ENCODE measurements at places on chromosomes 16 and 17. TPM values are rescaled to one million over a fixed set of nuclear protein-coding genes. Genes with fewer than 3 reads are reported as not detected.

- no peak overlapping the region for H3K4me3 ChIP-seq
- no peak overlapping the region for H3K27ac ChIP-seq
- no peaks in the 10 kb centered on the region for H3K36me3 ChIP-seq
- DNase-seq: peak; percentile 44
- peaks cover 6% of the 10 kb centered on the region for H3K4me1 ChIP-seq
- H3K27me3 ChIP-seq: peaks cover 53% of the 10 kb centered on the region
Measured at GRCh38 chr16:65213866-65214595, 92.2 kb upstream of the CDH11 start.

DNA sequence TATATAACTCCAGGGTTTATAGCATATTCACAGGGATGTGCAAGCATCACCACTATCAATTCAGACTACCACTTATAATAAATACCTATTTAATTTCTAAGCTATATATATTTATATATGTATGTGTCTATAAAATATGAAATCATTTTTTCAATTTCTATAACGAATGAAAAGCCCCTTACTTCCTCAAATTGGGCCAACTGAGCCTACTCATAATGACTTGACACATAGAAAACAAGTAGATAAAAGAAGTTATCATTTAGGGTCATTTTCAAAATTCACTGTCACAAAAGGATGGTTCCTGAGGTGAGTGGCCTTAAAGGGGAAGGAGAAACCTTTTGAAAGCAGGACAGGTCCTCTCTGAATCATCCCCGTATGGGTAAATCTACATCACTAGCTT lies 114.1 kb downstream of the ADCY9 start:
- H3K36me3 ChIP-seq: no peaks in the 10 kb centered on the region
- no peak overlapping the region for H3K4me3 ChIP-seq
- H3K4me1 ChIP-seq: peaks cover 5% of the 10 kb centered on the region

- DNase-seq: peak; percentile 80
- peaks cover 16% of the 10 kb centered on the region for H3K4me1 ChIP-seq
- H3K27ac ChIP-seq: no peak overlapping the region
Measured at GRCh38 chr16:88527186-88527936, 42.8 kb upstream of the ZC3H18 start.

The ATP2A1 gene
- polyA plus RNA-seq: 2.6 TPM

DNA sequence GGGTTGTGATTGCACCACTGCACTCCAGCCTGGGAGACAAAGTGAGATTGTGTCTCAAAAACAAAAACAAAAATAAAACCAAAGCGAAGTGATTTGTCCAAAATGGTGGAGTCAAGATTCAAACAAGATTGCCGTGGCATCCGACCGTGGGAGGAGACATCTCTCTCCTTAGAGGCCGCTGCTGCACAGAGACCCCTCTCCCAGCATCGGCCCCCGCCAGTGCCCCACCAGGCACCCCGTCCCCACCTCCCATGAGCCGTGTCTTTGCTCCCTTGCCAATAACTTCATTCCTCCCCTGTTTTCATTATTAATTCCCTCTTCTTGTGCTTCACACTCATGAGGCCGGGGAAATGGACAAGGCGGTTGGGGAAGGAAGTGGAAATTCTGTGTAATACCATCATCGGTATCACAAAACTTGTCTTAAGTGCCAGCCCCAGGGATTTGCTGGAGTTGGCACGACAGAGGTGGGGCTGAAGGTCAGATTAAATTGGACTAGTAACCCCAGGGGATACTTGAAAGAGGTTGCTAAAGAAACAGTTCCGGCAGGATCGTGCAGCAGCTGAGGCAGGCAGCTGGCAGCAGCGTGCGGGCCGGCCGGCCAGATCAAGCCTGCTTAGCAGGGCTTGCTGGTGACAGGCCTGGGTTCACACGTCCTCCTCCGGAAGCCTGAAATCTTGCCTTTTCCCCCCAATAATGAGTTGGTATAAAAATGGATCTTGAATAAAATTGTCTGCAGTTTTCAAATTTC lies 66.8 kb downstream of the RTN4RL1 start:
- H3K4me3 ChIP-seq: no peak overlapping the region
- peak overlapping the region; percentile 43 for H3K27ac ChIP-seq

GRCh38 chr16:27441276-27441675 lies 39.3 kb downstream of the IL21R start:
- H3K36me3 ChIP-seq: no peaks in the 10 kb centered on the region
- H3K4me1 ChIP-seq: no peaks in the 10 kb centered on the region
- no peak for DNase-seq
- H3K4me3 ChIP-seq: no peak overlapping the region
- H3K27ac ChIP-seq: no peak overlapping the region

The PRPSAP2 gene
- 66.5 TPM for polyA plus RNA-seq

DNA sequence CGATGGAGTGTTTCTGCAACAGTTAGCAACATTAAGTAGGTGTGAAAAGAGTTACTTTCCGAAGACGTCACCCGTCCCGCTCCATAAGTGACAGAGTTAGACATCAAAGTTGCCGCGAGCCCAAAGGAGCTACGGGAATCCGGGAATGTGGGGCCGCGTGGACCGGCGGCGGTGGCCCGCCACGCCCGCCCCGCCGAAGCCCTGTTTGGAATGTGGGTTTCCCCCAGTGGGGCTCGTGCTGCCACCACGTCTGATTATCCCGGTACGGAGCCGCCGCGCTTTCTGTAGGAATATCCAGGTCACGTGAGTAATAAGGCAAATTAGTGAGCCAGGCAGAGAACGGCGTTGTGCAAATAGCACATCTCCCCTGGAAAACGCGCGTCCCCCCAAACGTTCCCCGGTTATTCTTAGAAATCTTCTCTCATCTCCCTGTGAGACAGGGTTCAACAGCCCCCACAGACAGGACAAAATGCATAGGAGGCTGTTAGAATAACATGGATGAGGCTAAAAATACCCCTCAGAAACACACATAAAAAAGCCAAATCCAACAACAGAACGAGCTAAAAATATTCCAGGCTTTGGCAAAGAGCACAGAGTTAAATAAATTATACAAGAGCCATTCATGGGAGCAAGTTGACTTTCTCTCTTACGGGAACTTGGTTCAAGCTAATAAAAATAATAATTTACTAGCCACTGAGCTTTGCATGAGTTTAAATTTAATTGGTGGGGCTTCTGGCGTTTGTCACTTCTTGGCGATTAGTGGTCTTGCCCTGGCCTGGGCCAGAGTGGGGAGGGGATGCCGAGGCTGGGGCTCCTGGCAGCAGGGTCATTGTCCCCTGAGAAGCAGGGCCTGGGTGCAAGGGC lies 8.6 kb downstream of the BAHCC1 start:
- H3K36me3 ChIP-seq: no peaks in the 10 kb centered on the region
- no peaks in the 10 kb centered on the region for H3K27me3 ChIP-seq
- DNase-seq: no peak
- H3K4me3 ChIP-seq: no peak overlapping the region

The USP43 gene
- polyA plus RNA-seq: 1.7 TPM

GRCh38 chr16:84302111-84302954 lies 7.7 kb downstream of the WFDC1 start:
- no peak for DNase-seq
- no peak overlapping the region for H3K27ac ChIP-seq
- H3K27me3 ChIP-seq: peaks cover 15% of the 10 kb centered on the region
- no peak overlapping the region for H3K4me3 ChIP-seq

DNA sequence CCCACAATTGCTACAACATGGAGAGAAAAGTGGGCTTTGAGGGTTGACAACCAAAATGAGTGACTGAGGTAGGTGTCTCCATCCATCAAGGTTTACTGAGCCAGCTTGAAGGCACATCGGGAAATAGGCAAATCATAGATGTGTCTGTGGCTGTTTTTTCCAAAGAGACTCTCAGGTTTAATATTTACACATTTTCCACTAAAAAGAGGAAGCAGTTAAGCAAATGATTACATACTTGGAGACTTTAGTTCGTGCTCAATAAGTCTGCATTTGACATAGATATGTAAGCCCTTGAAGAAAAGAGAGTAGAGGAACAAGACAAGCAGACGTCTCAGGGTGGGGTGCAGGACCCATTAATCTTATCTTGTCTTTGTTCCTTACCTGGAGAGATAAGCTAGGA lies 148.9 kb upstream of the COX10 start:
- no peak overlapping the region for H3K4me3 ChIP-seq
- no peak overlapping the region for H3K27ac ChIP-seq
- no peaks in the 10 kb centered on the region for H3K4me1 ChIP-seq

DNA sequence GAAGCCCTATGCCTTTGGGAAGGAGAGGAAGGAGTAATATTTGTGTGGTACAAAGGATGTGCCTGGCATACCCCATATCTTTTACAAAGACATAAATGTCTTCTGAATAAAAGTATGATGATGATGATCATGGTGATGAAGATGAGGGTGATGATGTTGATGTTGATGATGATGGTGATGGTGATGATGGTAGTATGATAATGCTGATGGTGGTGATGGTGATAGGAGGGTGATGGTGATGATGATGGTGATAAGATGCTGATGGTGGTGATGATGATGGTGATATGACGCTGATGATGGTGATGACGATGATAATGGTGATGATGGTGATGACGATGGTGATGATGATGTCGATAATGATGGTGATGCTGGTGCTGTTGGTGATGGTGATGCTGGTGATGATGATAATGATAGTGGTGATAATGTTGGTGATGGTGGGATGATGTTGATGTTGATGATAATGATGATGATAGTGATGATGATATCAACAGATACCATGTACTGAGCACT lies 684.2 kb downstream of the WWOX start:
- H3K27ac ChIP-seq: no peak overlapping the region
- no peaks in the 10 kb centered on the region for H3K27me3 ChIP-seq
- H3K4me3 ChIP-seq: no peak overlapping the region

DNA sequence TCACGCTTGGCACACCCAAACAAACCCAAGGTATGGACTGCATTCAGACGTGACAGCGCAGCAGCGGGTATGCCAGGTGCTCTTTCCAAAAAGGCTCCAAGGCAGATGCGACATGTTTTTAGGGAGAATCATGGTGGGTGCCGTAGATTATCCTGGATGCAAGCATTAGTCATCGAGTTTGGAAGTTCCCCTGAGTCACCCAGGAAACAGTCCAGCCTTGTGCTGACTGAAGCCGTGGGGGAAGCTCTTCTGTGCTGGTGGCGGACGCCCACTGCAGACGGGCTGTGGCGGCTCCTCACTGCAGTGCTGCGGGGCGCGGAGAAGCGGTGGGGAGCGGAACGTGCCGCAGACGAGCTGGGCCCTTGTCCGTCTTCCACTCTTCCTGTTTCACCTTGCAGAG lies 13.9 kb downstream of the JPT2 start:
- no peak overlapping the region for H3K4me3 ChIP-seq
- no peaks in the 10 kb centered on the region for H3K4me1 ChIP-seq
- peak overlapping the region; percentile 13 for H3K27ac ChIP-seq
- no peaks in the 10 kb centered on the region for H3K27me3 ChIP-seq

DNA sequence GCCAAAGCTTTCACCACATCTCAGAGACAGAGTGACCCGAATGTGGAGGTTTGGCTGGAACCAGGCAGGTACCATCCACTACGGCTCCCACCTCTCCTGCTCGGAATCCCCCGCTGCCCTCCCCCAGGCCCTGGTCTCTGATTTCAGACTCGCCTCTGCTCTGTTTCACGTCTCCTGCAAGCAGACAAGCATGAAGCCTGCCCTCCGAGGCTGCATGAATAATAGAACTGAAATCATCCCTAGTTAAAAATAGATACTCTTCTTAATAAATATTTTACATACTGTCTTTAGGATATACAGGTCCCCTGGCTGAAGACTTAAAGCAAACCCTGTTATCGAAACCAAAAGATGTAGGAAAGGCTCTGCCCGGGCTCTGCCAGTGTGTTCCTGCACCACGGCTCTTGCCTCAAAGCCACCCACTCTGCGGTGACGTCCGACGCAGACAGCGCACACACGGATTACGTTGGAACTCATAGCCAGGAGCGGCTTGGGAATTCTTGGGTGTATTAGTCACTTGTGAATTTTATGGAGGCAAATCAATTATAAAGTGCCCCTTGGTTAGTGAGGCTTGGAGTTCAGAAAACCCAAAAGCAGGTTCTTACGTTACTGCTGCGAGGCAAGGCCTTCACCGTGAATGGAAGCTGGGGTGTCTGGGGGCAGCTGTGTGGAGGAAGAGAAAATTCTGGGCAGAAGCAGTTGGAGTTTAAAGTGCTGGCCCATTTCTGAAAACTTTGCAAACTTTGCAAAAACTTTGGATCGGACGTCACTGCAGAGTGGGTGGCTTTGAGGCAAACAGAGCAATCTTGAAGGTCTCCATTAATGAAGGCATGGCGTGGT lies 25.6 kb upstream of the NPTX1 start:
- H3K4me1 ChIP-seq: no peaks in the 10 kb centered on the region
- no peaks in the 10 kb centered on the region for H3K36me3 ChIP-seq
- DNase-seq: peak; percentile 50
- H3K27me3 ChIP-seq: peaks cover 47% of the 10 kb centered on the region

DNA sequence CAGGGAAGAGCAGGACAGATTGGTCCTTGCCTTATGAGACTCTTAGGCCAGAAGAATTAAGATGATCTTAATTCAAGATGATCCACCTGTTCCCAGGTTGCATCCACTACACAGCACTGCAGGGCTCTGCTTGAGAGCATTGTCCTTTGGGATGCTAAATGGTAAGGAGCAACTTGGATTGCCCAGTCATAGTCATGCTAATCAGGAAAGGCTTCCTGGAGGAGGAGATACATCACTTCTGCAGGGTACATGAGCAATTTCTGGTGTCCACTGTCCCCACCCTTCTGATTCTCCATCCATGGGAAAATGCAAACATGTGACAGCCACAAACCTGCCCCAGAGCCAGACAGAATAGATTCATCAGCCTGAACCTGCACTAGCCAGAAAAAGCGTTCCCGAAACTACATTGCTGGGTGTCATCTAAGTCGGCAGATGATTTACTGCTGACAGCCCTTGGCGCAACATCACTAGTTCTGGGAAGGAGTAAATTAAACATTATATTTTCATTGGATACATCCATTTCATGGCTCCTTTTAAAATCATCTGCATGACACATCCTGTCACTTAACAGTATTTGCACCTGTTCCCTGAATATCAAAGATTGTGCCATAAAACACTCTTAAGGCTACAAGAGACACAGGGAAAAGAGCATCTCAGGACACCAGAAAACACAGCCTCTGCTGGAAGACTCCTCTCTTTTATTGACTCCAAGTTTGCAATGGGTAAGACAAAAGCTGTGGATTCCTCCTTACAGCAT lies 282.2 kb downstream of the MAF start:
- H3K36me3 ChIP-seq: no peaks in the 10 kb centered on the region
- peaks cover 3% of the 10 kb centered on the region for H3K4me1 ChIP-seq
- DNase-seq: no peak
- H3K27me3 ChIP-seq: peaks cover 7% of the 10 kb centered on the region

- peaks cover 40% of the 10 kb centered on the region for H3K4me1 ChIP-seq
- H3K4me3 ChIP-seq: no peak overlapping the region
- H3K27ac ChIP-seq: no peak overlapping the region
- H3K36me3 ChIP-seq: no peaks in the 10 kb centered on the region
- DNase-seq: no peak
- H3K27me3 ChIP-seq: no peaks in the 10 kb centered on the region
Measured at GRCh38 chr17:2092253-2092652, 37.4 kb downstream of the HIC1 start.

The GPR179 gene
- polyA plus RNA-seq: not detected

DNA sequence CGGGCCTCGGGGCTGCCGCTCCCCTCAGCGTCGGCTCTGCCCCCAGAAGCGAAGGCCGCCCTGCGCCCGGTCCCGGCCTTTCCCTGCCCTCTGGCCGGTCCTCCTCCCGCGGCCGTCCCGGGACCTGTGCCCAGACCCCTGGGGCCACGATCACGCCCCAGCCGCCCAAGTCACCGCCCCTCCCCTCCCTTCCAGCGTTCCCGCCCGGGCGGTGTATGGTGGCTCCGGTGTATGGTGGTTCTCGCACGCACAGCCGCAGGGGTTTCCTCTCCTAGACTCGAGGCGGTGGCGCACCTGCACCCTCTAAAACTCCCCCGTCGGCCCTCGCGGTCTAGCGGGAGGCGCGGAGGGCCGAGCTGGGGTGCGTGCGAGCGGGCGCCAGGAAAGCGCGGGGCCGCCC lies 10.0 kb downstream of the TIGD7 start:
- no peaks in the 10 kb centered on the region for H3K4me1 ChIP-seq
- no peak overlapping the region for H3K4me3 ChIP-seq
- H3K27ac ChIP-seq: no peak overlapping the region
- no peak for DNase-seq

The RNF222 gene
- 0.17 TPM for polyA plus RNA-seq
